ENCODE measurements at places on chromosomes 6 and 20.

GRCh38 chr20:24683676-24684075, 214.2 kb downstream of the SYNDIG1 start:
- DNase-seq: no peak

- peak; percentile 51 for DNase-seq
Observed at GRCh38 chr20:53839423-53840176, 230.8 kb downstream of the BCAS1 start.

- no peak for DNase-seq
Observed at GRCh38 chr6:113476937-113477839, 380.0 kb upstream of the MARCKS start.

GRCh38 chr6:138440758-138441357, 36.8 kb downstream of the HEBP2 start:
- DNase-seq: peak; percentile 65

- peak; percentile 7 for DNase-seq
Observed at GRCh38 chr6:118263921-118264486, 284.1 kb upstream of the PLN start.

GRCh38 chr6:14889611-14890593, 356.0 kb upstream of the JARID2 start:
- DNase-seq: peak; percentile 62

GRCh38 chr6:140046016-140046632, 671.7 kb upstream of the CITED2 start:
- no peak for DNase-seq

DNA sequence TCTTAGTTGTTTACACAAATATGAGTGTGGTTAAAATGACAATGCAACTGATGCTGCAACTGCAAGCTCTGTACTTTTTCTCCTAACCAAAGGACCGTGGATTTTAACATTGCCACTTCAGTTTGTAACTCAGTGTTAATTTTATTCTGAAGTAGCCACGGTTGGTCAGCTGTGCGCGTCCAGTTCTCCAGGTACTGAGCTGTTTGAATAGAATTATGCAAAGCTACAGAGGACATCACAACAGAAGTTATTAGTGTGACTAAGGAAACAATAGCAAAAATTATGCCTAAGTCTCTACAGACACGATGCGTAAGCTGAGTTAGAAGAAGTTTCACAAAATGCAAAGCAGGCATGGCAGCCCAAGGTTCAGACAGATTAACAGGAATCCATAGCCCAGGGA, 4.4 kb upstream of the ABHD12 start:
- DNase-seq: no peak

All from small intestine (tissue), 16 donors.